ENCODE measurements at places on chromosomes 3 and 15.
A peak's percentile ranks its signal among the peaks of the same experiment; 100 is the strongest.

GRCh38 chr15:73165844-73166243, 113.6 kb downstream of the NEO1 start:
- DNase-seq: no peak

DNA sequence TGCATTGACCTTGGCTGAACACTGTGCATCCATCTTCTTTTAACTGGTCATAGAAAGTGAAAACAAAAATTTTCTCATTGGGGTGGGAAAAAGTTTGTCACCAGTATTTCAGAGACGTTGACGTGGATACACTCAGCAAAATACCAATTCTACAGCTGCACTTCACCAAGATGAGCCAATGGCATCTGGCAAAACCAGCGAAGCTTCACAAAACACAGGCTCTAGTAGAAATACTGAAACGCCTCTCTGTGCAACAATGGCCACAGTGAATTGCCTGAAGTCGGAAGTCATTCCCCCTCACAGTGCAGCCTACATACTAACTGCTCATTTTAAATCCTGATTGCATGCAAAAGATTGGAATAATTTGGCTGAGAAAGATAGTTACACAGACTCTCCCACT, 17.0 kb downstream of the PCYT1A start:
- DNase-seq: no peak

- DNase-seq: no peak
Observed at GRCh38 chr3:50255251-50255615, 13.7 kb upstream of the SEMA3B start.

DNA sequence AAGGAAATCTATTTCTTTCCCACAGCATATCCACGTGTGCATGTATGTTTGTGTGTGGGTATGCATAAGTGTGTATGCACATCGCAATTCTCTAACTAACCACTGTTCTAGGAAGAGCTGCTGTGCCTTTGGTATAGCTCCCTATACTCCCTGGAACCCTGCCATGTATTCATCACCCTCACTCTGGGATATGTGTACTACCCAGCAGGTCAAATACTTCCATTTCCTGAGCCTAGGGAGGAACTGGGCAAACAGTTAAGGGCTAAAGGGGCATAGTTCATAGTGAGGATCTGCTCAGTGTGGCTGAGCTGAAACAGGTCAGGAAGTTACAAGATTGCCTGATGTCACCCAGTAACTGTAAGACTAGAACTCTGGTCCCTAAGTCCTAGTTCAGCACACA, 260.4 kb downstream of the RPLP1 start:
- no peak for DNase-seq

- DNase-seq: no peak
Observed at GRCh38 chr3:146093896-146094295, 67.1 kb downstream of the PLOD2 start.

GRCh38 chr15:87239582-87240230, 1016.8 kb downstream of the NTRK3 start:
- no peak for DNase-seq

DNA sequence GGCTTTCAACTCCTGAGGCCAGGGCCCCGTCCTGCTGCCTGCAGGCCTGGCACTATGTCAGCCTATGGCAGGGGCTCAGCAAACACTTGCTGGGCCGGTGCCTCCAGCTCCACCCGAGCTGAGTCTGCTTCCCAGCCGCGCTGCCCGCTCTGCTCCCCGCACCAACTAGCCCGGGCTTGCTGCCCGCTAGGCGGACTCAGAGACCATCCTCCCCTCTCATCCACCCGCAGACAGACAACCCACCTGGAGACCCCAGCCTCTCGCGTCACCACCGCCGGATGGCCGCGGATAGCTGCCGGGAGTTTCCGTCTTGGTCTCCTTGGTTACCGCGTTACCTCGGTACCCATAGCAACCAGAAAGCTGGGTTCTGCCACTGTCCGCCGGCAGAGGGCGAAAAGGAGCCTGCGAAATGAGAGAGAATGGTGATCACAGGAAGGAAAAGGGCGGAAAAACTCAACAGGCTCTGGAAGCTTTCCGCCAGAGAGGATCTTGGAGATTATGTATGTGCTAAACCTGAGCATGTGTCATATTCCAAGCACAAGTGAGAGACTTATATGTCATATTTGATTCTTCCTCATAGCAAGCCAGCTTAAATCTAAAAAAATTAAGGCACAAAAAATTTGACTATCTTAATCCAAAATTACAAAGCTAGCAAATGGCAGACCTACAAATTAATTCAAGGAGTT, at the start of gene ZBBX:
ZBBX (minus strand) TSS at position 294 of the 686 bp plus-strand sequence. CDS start 7,396 bp downstream, outside the sequence.
- peak; percentile 77 for DNase-seq

- no peak for DNase-seq
Observed at GRCh38 chr3:133506215-133506901, 67.1 kb upstream of the CDV3 start.

DNA sequence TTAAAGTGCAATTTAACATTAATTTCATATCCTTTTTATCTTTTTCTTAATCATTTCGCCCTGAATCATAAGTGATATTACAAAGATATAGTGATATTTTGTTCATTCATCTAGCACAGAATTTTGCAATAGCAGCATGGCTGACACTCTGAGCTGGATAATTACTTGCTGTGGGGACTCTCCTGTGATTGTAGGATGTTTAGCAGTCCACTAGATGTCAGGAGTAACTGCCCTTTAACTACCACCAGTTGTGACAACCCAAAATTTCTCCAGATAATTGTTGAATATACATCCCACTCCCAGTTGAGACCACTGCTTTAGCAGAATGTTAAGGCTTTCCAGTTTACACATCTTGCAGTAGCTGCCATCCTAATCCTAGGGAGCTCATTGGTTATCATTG, 196.8 kb upstream of the MBNL1 start:
- no peak for DNase-seq

DNA sequence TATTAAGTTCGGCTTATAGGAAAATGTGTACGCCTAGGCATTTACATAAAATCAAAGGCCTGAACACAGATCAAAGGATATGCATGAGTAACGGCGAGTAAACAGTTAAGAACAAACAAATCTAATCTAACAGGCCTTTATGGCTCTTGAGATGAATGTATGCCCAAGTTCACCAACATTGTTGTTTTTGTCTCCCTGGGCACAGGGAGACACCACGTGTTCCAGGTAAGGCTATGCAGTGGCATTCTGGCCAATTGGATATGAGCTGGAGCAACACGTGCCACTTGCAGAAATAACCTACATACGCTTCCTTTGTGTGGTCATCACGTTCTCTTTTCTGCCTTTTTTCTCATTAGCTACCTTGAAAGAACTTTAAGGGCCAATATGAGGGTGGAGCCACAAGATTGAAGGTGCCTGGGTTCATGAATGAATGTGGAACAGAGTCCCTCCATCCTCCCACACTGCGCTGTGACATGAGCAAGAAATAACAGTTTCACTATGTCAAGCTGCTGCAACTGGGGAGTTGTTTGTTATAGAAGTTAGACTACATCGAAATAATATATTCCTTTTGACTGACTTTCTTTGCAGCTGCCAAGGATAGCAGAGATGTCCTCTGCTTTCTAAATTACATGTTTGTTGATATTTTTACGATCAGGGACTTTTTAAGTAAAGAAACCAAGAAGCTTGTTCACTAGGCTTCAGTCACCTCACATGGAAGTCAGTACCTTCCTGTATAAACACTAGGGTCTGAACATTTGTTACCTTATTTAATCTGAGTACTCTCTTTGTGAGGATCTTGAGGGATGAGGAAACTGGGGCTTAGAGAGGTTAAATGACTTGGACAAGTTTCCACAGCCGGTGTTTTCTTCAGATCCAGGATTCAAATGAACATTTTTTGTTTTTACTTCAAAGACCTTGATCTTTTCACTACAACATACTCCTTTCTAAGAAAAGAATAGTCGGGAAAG, 427.5 kb upstream of the TBL1XR1 start:
- no peak for DNase-seq

- DNase-seq: no peak
Observed at GRCh38 chr3:11093823-11094340, 60.4 kb upstream of the HRH1 start.

GRCh38 chr3:24235121-24235520, 259.5 kb downstream of the THRB start:
- peak; percentile 22 for DNase-seq

- DNase-seq: no peak
Observed at GRCh38 chr15:57079931-57080620, 161.6 kb downstream of the TCF12 start.

Data from thyroid gland (tissue), 4 donors.